Fibroblast of the conjunctiva (primary cell): ENCODE measurements at places on chromosomes 16 and 17.

DNA sequence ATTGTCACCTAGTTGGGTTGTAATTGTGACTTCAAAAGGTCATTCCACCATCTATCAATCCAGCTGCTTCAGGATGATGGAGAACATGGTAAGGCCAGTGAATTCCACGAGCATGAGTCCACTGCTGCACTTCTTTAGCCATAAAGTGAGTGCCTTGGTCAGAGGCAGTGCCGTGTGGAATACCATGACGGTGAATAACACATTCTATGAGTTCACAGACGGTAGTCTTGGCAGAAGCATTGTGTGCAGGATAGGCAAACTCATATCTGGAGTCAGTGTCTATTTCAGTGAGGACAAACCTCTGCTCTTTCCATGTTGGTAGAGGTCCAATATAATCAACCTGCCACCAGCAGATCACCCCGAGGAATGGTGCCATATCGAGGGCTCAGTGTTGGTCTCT is 650.9 kb downstream of the KCNJ2 start:
- no peak for DNase-seq

DNA sequence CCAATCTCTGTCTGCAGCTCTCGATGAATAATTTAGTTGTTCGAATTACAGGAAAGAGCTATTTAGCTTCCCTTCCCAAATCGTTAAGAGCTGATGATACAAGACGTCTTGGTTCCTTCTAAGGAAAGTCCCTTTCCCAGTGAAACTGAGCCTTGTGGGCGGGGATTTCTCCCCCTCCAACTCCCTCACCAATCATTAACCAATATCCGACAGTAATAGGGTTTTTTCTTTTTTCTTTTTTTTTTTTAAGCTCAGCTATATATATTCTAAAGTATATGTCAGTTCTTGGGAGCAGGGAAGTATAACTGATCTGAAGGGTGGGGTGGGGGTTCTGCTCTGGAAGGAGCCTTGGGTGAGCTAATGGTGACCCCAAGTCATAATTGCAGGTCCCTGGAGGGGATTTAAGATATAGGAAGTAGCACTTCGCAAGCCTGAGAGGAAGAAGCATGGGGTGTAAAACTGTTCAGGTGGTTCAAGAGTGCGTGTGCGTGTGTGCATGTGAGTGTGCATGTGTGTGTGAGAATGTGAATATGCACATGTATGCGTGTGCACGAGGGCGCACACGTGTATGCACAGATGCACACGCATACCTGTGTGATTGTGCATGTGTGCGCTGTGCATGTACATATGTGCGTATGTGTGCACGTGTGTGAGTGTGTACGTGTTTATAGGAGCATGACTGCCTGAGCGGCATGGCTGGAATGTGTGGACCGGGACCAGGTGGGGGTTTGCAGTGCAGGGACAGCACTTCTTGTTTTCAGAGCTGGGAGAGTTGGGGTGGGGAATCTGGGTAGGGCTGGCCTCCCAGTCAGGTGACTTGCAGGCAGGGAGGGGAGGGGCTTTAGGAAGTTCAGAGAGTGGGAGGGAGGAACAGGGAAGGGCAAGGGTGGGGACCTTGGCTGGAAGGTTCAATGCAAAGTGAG is 42.7 kb downstream of the SOCS3 start:
- DNase-seq: no peak

GRCh38 chr16:85231959-85232358 is 119.7 kb upstream of the CIBAR2 start:
- DNase-seq: peak; percentile 57

DNA sequence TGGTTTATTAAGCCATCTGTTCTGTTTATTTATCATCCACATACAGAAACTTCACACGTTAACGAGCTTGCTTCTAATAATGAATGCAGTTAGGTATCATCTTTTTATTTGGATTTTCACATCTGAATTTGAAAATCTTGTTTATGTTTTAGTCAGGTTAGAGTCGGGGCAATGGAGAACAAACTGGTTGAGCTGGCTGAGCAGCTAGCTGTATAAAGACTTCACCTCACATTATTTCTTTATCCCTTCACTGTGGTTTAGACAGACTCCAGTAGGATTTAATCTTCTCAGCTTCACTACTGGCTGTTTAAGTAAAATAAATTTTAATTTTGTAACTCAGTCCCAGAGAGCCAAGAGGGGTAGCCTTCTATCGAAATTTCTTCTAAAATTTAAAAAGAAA is 415.9 kb downstream of the RBFOX1 start:
- DNase-seq: no peak

GRCh38 chr16:19163215-19163614 is 4.8 kb upstream of the SYT17 start:
- no peak for DNase-seq

DNA sequence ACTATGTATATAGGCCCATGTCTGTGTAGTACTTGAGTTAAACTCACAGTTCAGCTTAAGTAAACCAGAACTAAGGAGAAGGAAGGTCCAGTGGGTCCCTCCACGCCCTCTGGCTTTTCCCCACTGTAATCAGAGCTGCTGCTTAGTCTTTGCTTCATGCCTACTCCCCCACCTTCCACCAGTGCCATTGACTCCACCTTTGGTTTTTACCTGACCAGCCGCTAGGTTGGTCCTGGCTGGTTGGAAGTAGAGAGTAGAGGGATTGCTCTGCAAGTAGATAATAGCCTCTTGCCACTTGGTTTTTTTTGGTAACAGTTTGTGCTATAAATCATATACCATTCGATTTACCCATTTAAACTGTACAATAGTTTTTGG is 22.8 kb upstream of the PHKG2 start:
- no peak for DNase-seq

DNA sequence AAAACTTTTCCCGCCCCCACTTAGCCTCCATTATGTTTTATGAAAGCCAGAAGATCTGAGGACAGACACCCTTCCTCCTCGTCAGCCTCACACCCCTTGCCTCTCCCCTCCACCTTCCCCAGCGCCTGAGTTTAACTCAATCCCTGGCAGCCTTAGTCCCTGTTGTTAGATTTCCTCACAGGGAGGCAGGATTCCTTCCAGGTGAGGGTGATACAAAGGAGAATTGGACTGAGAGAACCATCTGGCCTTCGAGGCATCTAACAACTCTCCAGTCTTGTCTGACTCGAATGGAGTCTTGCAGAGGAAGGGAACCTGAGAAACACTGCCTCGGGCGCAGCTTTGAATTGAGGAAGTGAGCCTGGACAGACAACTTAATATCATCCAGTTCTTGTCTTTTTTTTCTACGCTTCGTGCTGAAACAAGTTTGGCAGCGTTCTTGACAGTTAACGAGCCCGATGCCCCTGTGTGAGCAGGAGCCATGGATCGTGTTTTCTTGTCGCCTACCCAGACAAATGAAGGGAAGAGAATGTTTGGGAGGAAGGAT is 1.3 kb upstream of the ZNF768 start:
- no peak for DNase-seq
